Common myeloid progenitor, CD34-positive (primary cell): ENCODE measurements at places on chromosomes 12 and 14.

DNA sequence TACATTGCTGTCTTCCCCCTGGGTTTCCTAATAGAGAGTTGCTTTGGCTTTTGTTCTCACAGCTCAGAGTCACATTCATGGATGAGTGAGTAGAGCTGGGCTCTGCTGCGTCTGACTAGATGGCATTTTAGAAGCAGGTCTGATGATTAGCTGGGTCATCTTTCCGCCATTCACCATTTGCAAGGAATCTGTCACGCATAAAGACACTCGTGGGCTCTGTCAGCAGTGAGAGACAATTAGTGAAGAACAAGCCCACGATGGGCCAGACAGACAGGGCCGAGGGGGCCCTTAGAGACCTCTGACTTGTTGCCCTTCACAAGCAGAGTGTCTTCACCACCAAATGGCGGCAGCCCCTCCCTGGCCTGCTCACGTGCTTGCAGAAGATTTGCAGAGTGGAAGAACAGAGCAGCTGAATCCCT lies 175.0 kb downstream of the CRADD start:
- no peak for DNase-seq
- peaks cover 15% of the 10 kb centered on the region for H3K4me1 ChIP-seq
- H3K36me3 ChIP-seq: no peaks in the 10 kb centered on the region
- no peak overlapping the region for H3K27ac ChIP-seq
- H3K27me3 ChIP-seq: no peaks in the 10 kb centered on the region

GRCh38 chr14:33855672-33856071 lies 95.2 kb downstream of the EGLN3 start:
- no peak overlapping the region for H3K4me3 ChIP-seq
- H3K27ac ChIP-seq: no peak overlapping the region
- no peak for DNase-seq
- H3K36me3 ChIP-seq: no peaks in the 10 kb centered on the region

DNA sequence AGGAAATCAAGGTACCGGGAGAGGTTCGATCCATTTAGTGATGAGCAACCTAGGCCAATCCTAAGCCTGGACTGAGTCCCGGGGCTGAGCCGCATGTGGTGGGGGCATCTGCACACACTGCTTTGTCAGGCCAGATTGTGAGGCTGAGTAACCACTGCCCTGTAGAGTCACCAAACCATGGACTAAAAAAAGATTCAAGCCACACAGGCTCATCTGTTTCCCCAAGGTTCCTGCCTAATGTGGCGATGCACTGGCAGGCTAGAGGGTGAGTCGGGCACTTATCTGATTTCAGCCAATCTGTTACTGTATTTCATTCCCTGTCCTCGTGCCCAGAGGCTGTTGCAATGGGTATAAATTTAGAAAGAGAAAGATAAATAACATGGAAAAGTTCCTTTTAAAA lies 140.8 kb downstream of the TTC7B start:
- DNase-seq: no peak
- H3K27ac ChIP-seq: no peak overlapping the region
- no peaks in the 10 kb centered on the region for H3K36me3 ChIP-seq
- H3K4me1 ChIP-seq: peaks cover 52% of the 10 kb centered on the region
- no peaks in the 10 kb centered on the region for H3K27me3 ChIP-seq

- DNase-seq: no peak
- H3K4me1 ChIP-seq: no peaks in the 10 kb centered on the region
- no peak overlapping the region for H3K4me3 ChIP-seq
- H3K27me3 ChIP-seq: no peaks in the 10 kb centered on the region
- H3K36me3 ChIP-seq: no peaks in the 10 kb centered on the region
- no peak overlapping the region for H3K27ac ChIP-seq
These were observed 165.0 kb downstream of the OTOGL start for GRCh38 chr12:80264386-80264785.

DNA sequence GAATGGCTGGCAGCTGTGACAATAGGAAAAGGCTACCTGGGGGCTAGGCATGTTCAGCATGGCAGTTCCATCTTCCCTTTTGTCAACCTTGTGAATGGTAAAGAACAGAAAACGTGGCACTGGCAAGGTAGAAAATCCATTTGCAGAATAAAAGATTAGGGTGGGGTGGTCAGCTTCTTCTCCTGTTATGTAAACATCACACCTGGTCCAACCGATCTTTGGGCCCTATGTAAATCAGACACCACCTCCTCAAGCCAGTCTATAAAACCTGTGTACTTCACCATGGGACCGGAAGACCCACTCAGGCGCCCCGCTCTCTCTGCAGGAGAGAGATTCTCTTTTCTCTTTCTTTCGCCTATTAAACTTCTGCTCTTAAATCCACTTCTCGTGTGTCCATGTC lies 19.6 kb upstream of the TMEM30B start:
- H3K36me3 ChIP-seq: no peaks in the 10 kb centered on the region
- H3K27ac ChIP-seq: no peak overlapping the region
- H3K4me3 ChIP-seq: no peak overlapping the region
- no peaks in the 10 kb centered on the region for H3K27me3 ChIP-seq
- peaks cover 26% of the 10 kb centered on the region for H3K4me1 ChIP-seq
- no peak for DNase-seq

- H3K27ac ChIP-seq: no peak overlapping the region
- H3K36me3 ChIP-seq: no peaks in the 10 kb centered on the region
- no peak for DNase-seq
- no peaks in the 10 kb centered on the region for H3K4me1 ChIP-seq
- H3K27me3 ChIP-seq: peaks cover 14% of the 10 kb centered on the region
These were observed 34.7 kb downstream of the CYP46A1 start for GRCh38 chr14:99718811-99719192.

GRCh38 chr14:61202124-61202523 lies 79.0 kb downstream of the TMEM30B start:
- no peak for DNase-seq
- H3K27me3 ChIP-seq: peaks cover 20% of the 10 kb centered on the region
- H3K27ac ChIP-seq: no peak overlapping the region

DNA sequence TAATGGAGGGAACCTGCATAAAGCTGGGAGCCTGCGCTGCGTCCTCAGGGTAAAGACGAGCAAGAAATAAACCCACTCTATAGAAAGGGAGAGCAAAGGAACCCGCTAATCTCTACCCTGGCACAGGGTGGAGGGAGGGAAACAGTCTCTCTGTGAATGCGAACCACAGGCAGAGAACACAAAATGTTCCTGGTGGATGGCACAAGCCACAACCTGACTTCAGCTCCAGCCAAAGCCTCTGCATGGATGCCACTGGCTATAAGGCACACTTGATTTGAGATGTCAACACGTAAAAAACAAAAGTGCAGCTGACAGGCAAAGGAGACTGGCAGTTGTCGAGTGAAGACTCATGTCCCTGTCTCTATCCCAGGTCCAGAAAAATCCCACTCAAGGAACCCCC lies 32.4 kb downstream of the CHGA start:
- no peak overlapping the region for H3K4me3 ChIP-seq
- H3K27me3 ChIP-seq: no peaks in the 10 kb centered on the region
- peaks cover 57% of the 10 kb centered on the region for H3K36me3 ChIP-seq
- no peak overlapping the region for H3K27ac ChIP-seq
- DNase-seq: no peak
- no peaks in the 10 kb centered on the region for H3K4me1 ChIP-seq

- no peak overlapping the region for H3K27ac ChIP-seq
- H3K27me3 ChIP-seq: no peaks in the 10 kb centered on the region
- H3K4me3 ChIP-seq: no peak overlapping the region
- DNase-seq: no peak
These were observed 49.4 kb upstream of the ZFP36L1 start for GRCh38 chr14:68842298-68842697.

GRCh38 chr12:32467959-32468863 lies 68.9 kb downstream of the FGD4 start:
- H3K27me3 ChIP-seq: no peaks in the 10 kb centered on the region
- no peak overlapping the region for H3K27ac ChIP-seq
- peaks cover 21% of the 10 kb centered on the region for H3K4me1 ChIP-seq
- DNase-seq: no peak
- H3K4me3 ChIP-seq: no peak overlapping the region
